ENCODE measurements at places on chromosomes 2 and 18. TPM values are rescaled to one million over a fixed set of nuclear protein-coding genes. Genes with fewer than 3 reads are reported as not detected.

DNA sequence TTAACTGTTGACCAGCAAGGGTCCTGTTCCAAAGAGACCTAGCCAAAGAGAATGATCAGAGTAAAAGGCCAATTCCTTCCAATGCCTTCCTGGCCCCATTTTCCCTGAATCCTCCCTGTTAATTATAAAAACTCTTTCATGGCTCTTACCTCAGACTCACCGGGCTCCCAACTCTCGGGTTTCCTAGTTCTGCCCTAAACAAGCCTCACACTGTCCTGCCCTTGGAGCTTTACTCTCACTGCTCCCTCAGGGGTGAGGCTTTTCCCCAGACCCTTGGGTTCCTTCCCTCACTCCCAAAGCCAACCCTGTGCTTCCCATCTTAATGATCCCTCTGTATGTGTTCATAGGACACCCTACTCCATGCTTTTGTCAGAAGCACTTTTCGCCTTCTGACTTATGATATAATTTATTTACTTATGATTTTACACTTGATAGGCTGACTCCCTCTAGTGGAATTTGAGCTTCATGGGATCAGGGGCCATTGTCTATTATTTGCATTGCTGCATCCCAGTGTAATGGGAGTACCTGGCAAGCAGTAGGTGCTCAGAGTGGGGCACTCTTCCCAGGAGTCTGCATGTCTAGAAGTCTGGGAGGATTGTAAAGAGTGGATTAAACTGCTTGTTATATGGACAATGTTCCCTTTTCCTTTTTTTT lies 29.9 kb upstream of the ZNG1B start:
- peaks cover 64% of the 10 kb centered on the region for H3K27me3 ChIP-seq
- H3K4me1 ChIP-seq, result no peaks in the 10 kb centered on the region
- H3K4me3 ChIP-seq, result no peak overlapping the region
- no peaks in the 10 kb centered on the region for H3K36me3 ChIP-seq
- H3K27ac ChIP-seq, result no peak overlapping the region

- H3K36me3 ChIP-seq, result no peaks in the 10 kb centered on the region
- no peaks in the 10 kb centered on the region for H3K4me1 ChIP-seq
- H3K4me3 ChIP-seq, result no peak overlapping the region
- H3K27me3 ChIP-seq, result peaks cover 20% of the 10 kb centered on the region
- no peak for DNase-seq
- no peak overlapping the region for H3K27ac ChIP-seq
Measured at GRCh38 chr2:77086478-77086877, 435.7 kb downstream of the LRRTM4 start.

GRCh38 chr2:118372886-118373830 lies 284.9 kb downstream of the INSIG2 start:
- H3K36me3 ChIP-seq, result no peaks in the 10 kb centered on the region
- H3K27me3 ChIP-seq, result peaks cover 69% of the 10 kb centered on the region
- no peaks in the 10 kb centered on the region for H3K4me1 ChIP-seq
- no peak overlapping the region for H3K4me3 ChIP-seq
- DNase-seq, result no peak

- H3K36me3 ChIP-seq, result no peaks in the 10 kb centered on the region
- peaks cover 65% of the 10 kb centered on the region for H3K27me3 ChIP-seq
- no peak overlapping the region for H3K4me3 ChIP-seq
- H3K27ac ChIP-seq, result no peak overlapping the region
Measured at GRCh38 chr18:37578886-37579513, 13.4 kb upstream of the CELF4 start.

- H3K27me3 ChIP-seq, result no peaks in the 10 kb centered on the region
- peaks cover 3% of the 10 kb centered on the region for H3K36me3 ChIP-seq
- DNase-seq, result no peak
- H3K4me1 ChIP-seq, result peaks cover 21% of the 10 kb centered on the region
- peak overlapping the region; percentile 79 for H3K4me3 ChIP-seq
Measured at GRCh38 chr2:88170472-88170892, 336 bp downstream of the THNSL2 start.

DNA sequence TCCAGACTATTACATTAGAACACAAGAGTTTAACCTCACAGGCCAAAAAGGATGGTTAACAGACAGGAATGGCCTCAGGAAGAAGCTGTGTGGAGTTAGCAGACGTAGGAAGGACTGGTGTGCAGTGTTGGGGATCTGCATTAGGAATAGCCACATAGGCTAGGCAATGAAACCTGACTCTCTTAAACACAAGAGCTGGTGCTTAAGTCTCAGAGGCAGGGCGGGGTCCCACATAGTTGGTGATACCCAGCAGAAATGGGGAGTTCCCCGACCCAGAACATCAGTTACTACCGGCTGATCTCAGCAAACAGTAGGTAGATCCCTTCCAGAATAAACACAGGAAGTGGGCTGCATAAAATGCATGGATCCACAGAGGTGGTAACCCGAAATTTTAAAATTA lies 64.1 kb downstream of the CCDC93 start:
- H3K27me3 ChIP-seq, result no peaks in the 10 kb centered on the region
- H3K27ac ChIP-seq, result no peak overlapping the region
- H3K36me3 ChIP-seq, result peaks cover 97% of the 10 kb centered on the region
- no peak for DNase-seq
- H3K4me1 ChIP-seq, result no peaks in the 10 kb centered on the region
- no peak overlapping the region for H3K4me3 ChIP-seq

- no peak overlapping the region for H3K27ac ChIP-seq
- H3K36me3 ChIP-seq, result no peaks in the 10 kb centered on the region
- H3K27me3 ChIP-seq, result no peaks in the 10 kb centered on the region
- DNase-seq, result no peak
- H3K4me3 ChIP-seq, result no peak overlapping the region
Measured at GRCh38 chr18:69626643-69627242, 226.1 kb downstream of the DOK6 start.

- no peaks in the 10 kb centered on the region for H3K27me3 ChIP-seq
- H3K4me1 ChIP-seq, result no peaks in the 10 kb centered on the region
- no peak for DNase-seq
- no peak overlapping the region for H3K4me3 ChIP-seq
- no peaks in the 10 kb centered on the region for H3K36me3 ChIP-seq
Measured at GRCh38 chr2:156112323-156112722, 220.2 kb downstream of the NR4A2 start.

GRCh38 chr2:47422560-47422959 lies 19.6 kb downstream of the MSH2 start:
- H3K4me3 ChIP-seq, result no peak overlapping the region
- no peak for DNase-seq
- H3K27me3 ChIP-seq, result no peaks in the 10 kb centered on the region
- peaks cover 46% of the 10 kb centered on the region for H3K36me3 ChIP-seq

DNA sequence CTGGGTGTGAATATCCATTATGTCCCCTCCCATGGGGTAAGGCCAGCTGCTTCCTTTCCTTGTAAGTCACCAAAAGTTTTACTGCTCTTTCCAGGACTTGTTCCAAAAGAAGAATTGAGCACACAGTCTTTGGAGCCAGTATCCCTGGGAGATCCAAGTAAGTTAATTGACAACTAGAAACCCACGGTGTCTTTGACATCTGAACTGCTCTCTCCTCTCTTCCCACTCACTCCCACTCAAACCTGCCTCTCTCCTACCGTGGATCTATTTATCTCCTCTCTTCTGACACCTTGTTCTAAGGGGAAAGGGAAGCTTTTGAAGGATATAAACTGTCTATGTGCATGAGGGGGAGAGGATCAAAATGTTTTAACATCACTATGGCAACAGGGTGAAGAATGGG lies 86.7 kb downstream of the VIT start:
- no peak for DNase-seq
- H3K36me3 ChIP-seq, result no peaks in the 10 kb centered on the region
- no peaks in the 10 kb centered on the region for H3K27me3 ChIP-seq
- H3K4me3 ChIP-seq, result no peak overlapping the region
- H3K27ac ChIP-seq, result no peak overlapping the region
- peaks cover 27% of the 10 kb centered on the region for H3K4me1 ChIP-seq

DNA sequence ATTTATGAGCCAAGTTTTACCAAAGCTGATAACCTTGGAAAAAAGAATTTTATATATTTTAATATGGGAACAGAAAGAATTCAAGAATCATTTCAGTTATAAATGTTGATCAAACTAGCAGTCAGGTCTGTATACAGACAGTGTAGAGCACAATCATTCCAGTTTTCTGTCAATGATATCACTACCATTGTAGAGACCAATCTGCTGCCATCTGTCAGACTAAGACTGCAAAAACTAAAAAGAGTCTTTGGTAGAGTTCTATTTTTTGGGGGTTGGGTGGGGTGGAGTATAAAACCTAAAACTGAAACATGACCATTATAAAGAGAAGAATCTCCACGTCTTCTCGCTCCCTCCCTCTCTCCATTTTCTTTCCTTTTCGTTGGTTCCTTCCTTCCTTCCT lies 204.7 kb upstream of the UBE2E3 start:
- H3K27me3 ChIP-seq, result no peaks in the 10 kb centered on the region
- no peaks in the 10 kb centered on the region for H3K4me1 ChIP-seq
- no peak for DNase-seq
- no peaks in the 10 kb centered on the region for H3K36me3 ChIP-seq

DNA sequence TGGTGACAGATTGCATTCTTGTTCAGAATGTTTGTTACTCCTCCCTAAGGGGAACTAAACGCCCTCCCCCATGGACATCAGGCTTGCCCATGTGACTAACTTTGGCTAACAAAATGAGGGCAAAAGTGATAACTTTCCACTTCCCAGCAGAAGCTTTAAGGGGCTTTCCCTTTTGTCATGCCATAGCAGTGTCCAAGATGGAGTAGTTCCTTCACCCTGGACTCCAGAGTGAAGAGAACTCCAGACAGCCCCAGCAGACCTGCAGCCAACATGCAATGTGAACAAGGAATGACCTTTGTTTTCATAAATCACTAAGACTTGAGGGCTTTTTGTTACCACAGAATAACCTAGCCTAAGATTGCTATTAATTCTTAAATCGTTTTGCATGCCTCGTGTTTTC lies 163.5 kb downstream of the ZEB2 start:
- DNase-seq, result no peak
- no peaks in the 10 kb centered on the region for H3K4me1 ChIP-seq
- H3K36me3 ChIP-seq, result no peaks in the 10 kb centered on the region
- no peaks in the 10 kb centered on the region for H3K27me3 ChIP-seq

- peak overlapping the region; percentile 78 for H3K27ac ChIP-seq
- H3K4me1 ChIP-seq, result peaks cover 52% of the 10 kb centered on the region
- peak overlapping the region; percentile 4 for H3K4me3 ChIP-seq
- DNase-seq, result peak; percentile 65
Measured at GRCh38 chr2:9770308-9771100, 72.8 kb upstream of the TAF1B start.

DNA sequence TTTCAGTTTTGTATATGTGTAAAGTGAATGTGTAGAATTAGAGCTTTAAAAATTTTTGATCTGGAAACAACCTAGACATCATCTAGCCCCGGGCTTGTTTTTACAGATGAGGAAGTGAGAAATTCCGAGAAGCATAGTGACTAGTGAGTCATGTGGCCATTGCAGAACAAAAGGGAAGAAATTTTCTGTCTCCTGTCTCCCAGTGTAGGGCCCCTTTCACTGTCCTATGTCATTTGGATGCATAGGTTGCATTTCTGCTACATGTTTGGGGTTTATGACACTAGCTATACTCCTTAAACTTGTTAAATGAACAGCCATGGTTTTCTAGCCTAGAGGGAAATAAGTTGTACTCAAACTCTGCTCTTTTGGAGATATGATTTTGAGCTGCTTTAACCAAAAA lies 84.6 kb downstream of the PLCL1 start:
- no peak for DNase-seq
- peak overlapping the region; percentile 30 for H3K27ac ChIP-seq
- peaks cover 5% of the 10 kb centered on the region for H3K27me3 ChIP-seq
- H3K4me3 ChIP-seq, result no peak overlapping the region
- no peaks in the 10 kb centered on the region for H3K36me3 ChIP-seq

- no peaks in the 10 kb centered on the region for H3K27me3 ChIP-seq
- H3K27ac ChIP-seq, result no peak overlapping the region
- H3K36me3 ChIP-seq, result no peaks in the 10 kb centered on the region
- no peak overlapping the region for H3K4me3 ChIP-seq
- DNase-seq, result no peak
Measured at GRCh38 chr2:96899413-96899741, 29.5 kb upstream of the SEMA4C start.

DNA sequence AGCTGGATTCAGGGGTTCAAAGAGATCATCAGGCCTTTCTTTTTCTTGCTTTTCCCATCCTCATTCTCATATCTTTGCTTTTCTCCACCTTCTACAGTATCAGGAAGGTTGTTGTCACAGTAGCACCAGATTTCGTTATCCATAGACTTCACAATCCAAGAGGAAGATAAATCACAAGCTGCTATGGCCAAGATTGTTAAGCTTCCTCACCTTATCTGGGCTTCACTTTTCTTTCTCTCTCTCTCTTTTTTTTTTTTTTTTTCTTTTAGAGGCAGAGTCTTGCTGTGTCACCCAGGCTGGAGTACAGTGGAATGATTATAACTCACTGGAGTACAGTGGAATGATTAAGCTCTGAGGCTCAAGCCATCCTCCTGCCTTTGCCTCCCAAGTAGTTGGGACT lies 93.5 kb downstream of the TTC27 start:
- peaks cover 9% of the 10 kb centered on the region for H3K36me3 ChIP-seq
- H3K4me3 ChIP-seq, result no peak overlapping the region
- no peak for DNase-seq
- no peaks in the 10 kb centered on the region for H3K27me3 ChIP-seq
- H3K27ac ChIP-seq, result peak overlapping the region; percentile 89

DNA sequence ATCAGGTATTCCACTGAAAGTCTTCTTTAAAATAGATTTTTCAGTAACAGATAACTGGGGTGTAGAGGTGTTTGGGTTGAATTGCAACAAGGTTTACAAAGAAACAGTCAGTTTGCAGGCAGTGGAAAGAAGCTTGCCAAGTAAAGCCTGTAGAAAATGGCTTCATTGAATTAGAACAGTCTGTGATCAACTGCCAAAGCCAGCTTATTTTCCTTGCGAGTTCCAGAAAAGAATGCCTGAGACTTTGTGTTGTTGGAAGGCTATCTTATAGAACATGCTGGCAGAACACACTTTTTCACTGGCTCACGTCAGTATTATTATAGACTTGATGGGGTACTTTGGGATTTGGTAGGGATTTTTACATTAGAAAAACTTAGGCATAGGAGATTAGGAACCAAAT lies 601.0 kb downstream of the XIRP2 start:
- H3K4me1 ChIP-seq, result no peaks in the 10 kb centered on the region
- no peak overlapping the region for H3K4me3 ChIP-seq
- no peaks in the 10 kb centered on the region for H3K27me3 ChIP-seq
- H3K27ac ChIP-seq, result no peak overlapping the region
- DNase-seq, result no peak

Gene ACSL3
- 50.1 TPM for total RNA-seq

Gene SOWAHC
- total RNA-seq, result 2.3 TPM

Gene EEF1B2
- total RNA-seq, result 229 TPM

Gene CD28
- total RNA-seq, result 0.77 TPM

Gene CCNYL1
- total RNA-seq, result 7.6 TPM

Gene GALNT13
- total RNA-seq, result 0.19 TPM

Gene MYOM1
- 667 TPM for total RNA-seq

Gene GCC2
- total RNA-seq, result 24.9 TPM

Gene AQP4
- total RNA-seq, result 1.9 TPM

Gene EML6
- 0.77 TPM for total RNA-seq

Gene CCL20
- not detected for total RNA-seq

Gene CPO
- 0.25 TPM for total RNA-seq

Gene FOXD4L1
- total RNA-seq, result 0.11 TPM

All from left ventricle myocardium inferior (tissue), 1 donor.